ENCODE measurements at places on chromosomes 1 and 21.

- no peak for DNase-seq
These were observed 230.0 kb downstream of the COP1 start for GRCh38 chr1:175976865-175977642.

DNA sequence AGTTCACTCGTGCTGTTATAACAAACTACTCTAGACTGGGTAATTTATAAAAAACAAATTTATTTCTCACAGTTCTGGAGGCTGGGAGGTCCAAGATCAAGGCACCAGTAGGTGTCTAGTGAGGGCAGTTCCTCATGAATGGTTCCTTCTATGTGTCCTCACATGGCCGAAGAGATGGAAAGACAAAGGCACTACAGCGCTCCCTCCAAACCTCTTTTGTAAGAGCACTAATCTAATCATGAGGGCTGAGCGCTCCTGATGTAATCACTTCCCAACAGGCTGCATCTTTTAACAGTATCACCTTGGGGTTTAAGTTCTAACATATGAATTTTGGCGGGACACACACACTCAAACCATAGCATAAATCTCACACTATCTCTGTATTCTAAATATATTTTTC lies 54.0 kb upstream of the KANK4 start:
- DNase-seq: no peak

- DNase-seq: no peak
These were observed 60.2 kb downstream of the NDUFS5 start for GRCh38 chr1:39086386-39086785.

- DNase-seq: no peak
These were observed 795 bp downstream of the NGF start for GRCh38 chr1:115337276-115337632.

DNA sequence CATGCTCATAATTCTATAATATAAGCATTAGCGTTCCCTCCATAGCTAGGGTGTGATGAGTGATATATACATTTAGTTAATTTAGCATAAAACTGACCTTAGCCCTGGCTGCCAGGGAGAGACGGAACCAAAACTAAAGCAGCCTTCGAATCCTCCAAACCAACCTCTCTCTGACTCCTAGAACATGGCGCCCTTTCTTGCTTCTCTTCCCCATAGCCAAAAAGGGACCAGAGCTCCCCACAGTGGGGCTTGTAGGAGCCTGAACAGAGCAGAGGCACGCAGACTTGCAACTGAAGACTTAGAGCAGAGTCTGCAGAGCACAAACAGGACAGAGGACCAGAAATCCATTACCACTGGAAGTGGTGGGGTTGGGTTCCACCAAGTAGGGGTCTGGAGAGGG lies 17.7 kb downstream of the IRF2BP2 start:
- DNase-seq: no peak

DNA sequence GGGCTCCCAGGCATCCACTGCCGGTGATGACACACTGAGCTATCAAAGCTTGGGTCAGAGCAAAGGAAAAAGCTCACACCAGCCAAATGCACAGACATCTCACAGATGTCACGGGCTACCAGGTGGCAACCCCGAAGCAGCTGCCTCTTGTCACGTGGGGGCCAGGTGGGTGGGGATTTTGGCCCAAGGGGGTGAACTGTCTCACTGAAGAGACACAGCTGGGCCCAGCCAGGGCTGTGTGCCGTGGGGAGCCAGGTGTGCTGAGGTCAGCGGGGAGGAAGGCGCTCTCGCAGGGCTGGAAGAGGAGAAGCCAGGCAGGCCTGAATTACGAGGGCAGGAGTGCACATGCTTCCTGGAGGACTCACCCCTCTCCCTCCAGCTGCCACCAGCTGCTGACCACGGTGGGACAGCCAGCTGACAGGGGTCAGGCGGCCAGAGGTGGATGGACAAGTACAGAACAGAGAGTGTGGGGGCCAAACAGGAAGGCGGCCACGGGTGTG lies 32.4 kb downstream of the KCNN3 start:
- DNase-seq: no peak

DNA sequence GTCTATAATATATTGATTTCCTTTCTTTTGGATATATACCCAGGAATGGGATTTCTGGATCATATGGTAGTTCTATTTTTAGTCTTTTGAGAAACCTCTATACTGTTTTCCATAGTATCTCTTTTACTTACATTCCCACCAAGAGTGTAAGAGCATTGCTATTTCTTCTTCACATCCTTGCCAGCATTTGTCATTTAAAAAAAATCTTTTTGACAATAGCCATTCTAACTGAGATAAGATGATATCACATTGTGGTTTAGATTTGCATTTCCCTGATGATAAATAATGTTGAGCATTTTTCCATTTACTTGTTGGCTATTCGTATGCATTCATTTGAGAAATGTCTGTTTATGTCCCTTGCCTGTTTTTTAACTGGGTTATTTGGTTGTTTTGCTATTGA lies 467.4 kb downstream of the COL11A1 start:
- DNase-seq: no peak

DNA sequence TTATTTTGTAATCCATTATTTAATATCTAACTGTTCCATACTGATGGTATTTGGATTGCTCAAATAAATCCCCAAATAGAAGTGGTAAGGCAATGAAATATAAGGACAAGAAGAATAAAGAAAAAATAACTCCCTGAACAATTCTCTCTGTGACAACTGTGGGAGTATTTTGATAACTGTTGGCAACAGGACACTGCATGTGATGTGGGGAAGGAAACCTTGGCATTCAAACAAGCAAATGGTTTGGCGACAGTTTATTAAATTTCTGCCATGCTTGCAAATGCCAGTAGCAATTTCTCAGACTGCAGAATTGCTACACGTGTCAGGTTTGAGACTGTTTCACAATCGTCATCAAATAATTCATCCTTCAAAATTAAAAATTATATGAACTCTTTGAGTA lies 8.6 kb upstream of the MRPL39 start:
- DNase-seq: no peak

GRCh38 chr1:207459008-207459407 lies 4.9 kb downstream of the CR2 start:
- DNase-seq: no peak

All from dorsolateral prefrontal cortex (tissue), 122 donors.